NCI-H345 (cell line): ENCODE measurements at places on chromosomes 2 and 18.

DNA sequence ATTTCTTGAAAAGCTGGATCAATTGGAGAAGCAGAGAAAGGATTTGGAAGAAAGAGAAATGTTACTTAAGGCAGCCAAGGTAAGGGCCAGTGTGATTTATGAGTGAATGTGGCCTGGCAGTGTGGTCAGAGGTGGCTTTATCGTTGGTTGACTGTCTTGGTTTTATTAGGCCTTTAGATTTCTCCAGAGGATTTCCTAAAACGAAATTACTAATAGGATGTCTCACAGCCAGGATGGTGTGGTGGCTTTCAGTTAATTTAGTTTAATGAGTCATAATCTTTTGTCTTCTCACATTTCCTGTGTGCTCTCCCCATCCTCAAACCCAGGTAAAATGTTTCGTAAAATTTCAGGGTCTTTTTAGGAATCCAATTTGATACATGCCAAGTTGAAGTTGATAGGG, 100.8 kb downstream of the TAF4B start:
- DNase-seq: no peak

DNA sequence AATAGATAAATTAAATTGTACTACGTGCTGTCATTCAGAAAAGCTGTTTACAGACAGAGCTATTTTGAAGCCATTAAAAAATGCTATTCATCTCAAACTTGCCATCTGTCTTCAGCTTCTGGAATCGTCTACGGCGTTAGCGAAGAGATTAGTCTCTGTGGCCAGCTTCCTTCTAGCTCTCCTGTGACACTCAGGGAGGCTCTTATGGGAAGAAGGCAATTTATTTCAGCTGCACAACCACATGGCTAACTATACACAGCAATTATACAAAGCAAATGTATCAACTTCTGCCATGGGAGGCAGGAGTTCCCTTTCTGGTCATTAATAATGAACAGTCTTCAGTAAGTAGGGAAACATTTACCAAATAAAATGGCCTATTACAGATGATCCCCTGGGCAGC, 6.3 kb downstream of the CTAGE1 start:
- DNase-seq: no peak

DNA sequence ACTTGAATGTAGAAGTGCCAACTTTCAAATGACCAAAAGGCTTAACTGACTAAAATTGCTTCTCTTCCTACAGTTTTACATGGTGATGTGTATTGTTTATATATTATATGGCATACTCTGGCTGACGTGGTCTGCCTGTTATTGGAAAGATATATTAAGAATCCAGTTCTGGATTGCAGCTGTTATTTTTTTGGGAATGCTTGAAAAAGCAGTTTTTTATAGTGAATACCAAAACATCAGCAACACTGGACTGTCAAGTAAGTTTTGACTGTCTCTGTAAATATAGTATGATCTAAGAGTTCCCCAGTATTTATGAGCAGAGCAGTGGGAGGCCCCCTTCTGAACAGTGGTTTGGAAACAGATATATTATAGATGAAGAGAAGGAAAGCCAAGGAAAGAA, 26.2 kb downstream of the TMEM87B start:
- no peak for DNase-seq

GRCh38 chr2:218832081-218832480, 478 bp upstream of the PRKAG3 start:
- no peak for DNase-seq

DNA sequence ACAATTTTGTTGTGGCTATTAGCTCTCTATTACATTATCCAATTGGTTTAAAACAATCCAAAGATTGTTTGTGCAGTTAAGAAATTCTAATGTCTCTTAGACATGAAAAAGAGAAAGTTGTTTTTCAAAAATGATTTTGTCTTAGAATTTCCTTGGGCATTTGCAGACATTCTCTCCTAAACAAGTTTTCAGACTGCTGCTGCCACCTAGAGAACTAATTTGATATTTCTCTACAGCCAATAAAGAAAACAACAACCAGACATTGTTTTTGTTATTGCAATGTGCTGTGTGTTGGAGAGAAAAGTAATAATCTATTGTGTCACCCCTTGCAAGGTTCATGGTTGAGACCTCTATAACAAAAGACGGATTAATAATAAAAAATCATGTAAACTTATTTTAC, 119.0 kb upstream of the SYT4 start:
- peak; percentile 31 for DNase-seq

DNA sequence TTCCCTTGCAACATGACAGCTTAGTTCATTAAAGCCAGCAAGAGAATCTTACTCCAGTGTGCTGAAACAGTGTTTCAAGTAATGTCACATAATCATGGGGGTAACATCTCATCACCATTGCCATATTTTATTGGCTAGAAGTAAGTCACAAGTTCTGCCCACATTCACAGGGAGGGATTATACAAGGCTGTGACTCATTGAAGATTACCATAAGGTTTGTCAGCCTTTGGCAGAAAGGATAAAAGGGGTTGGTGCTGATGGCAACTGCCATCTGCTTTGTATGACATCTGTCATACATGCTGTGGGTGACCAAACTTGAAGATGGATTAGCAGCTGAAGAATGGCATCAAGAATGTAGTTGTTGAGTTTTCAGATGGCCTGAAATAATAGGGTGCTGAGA, 61.2 kb downstream of the KCNE4 start:
- no peak for DNase-seq

DNA sequence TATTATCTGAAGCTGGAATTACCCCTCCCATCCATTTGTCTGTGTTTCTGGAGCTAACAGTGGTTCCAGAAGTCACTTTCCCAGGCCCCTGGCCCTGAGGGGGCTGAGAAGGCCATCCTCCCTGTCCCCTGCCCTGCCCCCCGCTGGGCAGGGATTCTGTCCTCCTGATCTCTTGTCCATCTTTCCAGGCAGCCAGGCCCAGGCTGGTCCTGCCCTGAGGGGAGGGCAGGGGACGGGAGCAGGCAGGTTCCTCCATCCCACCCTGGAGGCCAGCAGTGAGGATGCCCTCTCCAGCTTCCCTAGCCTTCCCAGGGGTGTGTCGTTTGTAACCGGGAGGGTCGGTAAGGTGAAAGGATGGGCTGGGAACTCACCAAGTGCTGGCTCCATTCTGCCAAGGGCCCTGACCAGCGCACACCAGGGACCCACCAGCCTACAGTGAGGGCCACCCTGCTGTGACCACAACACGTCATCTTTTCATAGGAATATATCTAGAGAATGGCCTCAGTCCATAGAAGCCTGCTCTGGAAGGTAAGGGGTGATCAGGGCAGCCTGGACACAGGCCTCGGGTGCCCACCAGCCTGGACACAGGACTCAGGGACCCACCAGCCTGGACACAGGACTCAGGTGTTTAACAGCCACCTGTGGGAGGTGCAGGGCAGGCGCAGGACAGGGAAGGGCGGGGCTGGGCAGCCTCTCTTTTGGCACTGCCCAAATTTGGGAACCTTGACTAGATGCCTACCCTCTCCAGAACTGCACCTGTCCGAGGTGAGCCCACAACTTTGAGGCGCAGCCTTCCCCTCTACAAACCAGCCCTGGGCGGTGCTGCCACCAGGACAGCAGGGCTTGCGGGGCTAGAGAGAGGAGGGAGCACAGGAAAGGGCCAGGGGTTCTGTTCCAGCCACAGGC, 35.8 kb upstream of the GPC1 start:
- DNase-seq: no peak

DNA sequence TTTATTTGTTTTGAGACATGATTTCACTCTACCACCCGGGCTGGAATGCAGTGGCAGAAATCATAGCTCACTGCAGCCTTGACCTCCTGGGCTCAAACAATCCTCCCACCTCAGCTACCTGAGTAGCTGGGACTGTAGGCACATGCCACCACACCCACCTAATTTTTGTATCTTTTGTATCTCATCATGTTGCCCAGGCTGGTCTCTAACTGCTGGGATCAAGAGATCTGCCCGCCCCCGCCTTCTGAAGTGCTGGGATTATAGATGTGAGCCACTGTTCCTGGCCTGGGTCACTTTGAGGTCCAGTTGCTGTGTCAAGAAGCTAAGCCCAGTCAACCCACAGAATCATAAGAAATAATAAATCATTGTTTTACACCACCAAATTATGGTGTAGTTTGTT, 38.4 kb downstream of the TSN start:
- DNase-seq: no peak

DNA sequence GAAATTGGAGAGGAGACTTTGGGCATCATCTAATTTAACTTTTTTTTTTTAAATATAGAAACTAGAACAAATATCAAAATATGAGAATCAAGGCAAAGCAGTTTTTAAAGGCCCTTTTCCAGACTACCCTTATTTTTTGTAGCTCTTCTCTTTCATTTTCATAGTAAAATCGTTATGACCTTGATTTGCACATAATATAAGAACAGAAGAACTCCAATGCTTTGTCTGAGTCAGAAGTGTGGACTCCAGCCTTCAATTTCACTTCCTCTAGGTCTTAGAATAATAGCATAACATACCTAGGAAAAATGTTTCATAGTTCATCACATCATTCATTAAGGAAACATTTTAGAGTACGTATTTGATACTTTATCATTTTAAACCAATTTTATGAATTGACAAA, 74.4 kb downstream of the ANKRD12 start:
- DNase-seq: no peak
